ENCODE measurements at places on chromosomes 16 and 17.

DNA sequence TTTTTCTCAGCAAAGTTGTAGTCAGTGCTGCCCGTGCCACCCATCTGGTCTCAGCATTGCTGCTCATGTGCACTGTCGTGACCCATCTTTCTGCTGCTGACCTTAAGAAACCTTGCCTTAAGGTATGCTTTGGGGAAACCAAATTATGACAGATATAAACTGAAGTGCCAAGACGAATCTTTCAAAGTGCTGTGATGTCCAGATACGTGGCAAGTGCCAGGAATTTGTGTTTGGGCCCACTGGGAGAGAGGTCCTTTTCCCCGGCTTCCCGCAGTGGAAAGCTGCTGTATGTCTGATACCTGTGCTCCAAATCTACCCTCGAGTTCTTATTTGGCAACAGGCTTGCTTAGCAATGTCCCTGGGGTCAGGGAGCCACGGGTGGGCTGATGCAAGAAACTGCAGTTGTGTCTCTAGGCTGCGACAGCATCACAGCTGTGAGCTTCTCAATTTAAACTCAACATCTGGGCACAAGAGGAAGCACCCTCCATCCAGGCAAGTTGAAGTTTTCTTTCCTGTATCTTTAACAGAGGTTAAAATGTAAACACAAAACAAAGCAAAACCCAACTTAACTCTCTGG, 30.3 kb upstream of the TOX3 start:
- DNase-seq = no peak

GRCh38 chr16:9225527-9226316, 134.3 kb downstream of the HAPSTR1 start:
- DNase-seq = no peak

- no peak for DNase-seq
Measured at GRCh38 chr16:78461496-78462287, 362.2 kb downstream of the WWOX start.

GRCh38 chr17:46879101-46879500, 27.7 kb downstream of the WNT9B start:
- no peak for DNase-seq

- no peak for DNase-seq
Measured at GRCh38 chr16:8676737-8677375, 2.4 kb downstream of the ABAT start.

- peak; percentile 73 for DNase-seq
Measured at GRCh38 chr17:50169121-50169764, 3.4 kb downstream of the SGCA start.

GRCh38 chr16:79284766-79285165, 315.8 kb downstream of the MAF start:
- no peak for DNase-seq

- DNase-seq = peak; percentile 52
Measured at GRCh38 chr16:56776562-56776961, 46.6 kb downstream of the NUP93 start.

- peak; percentile 33 for DNase-seq
Measured at GRCh38 chr17:75895370-75896155, 1.2 kb downstream of the TRIM65 start.

DNA sequence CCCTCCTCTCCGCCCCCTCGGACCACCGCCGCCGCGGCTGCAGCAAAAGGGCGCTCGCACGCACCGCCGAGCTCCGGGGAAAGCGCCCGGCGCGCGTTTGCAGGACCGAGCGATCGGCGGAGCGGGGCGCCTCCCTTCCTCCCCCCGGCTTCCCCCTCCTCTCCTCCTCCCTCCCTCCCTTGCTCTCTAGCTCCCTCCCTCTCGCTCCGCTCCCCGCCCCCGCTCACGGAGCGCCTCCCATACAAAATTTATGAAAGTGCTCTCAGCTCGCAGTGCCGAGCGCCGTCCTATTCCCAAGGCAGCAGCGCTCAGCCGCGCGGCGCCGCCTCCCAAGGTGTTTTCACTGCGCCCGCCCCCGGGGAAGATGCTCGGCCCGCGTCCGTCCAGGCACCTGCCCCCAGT, at the start of gene RTN4RL1:
TSS of gene RTN4RL1 (minus strand) at position 115 of the 402 bp plus-strand sequence. CDS start 469 bp downstream, outside the sequence.
- DNase-seq = peak; percentile 51
